ENCODE measurements at places on chromosomes 2 and 18. TPM values are rescaled to one million over a fixed set of nuclear protein-coding genes. Genes with fewer than 3 reads are reported as not detected.

The IL36A gene
- total RNA-seq, result not detected

The DYNAP gene
- not detected for total RNA-seq

The ANKRD39 gene
- 6.2 TPM for total RNA-seq

The EXOC6B gene
- total RNA-seq, result 31.2 TPM

The CCBE1 gene
- 26.0 TPM for total RNA-seq

The TTN gene
- total RNA-seq, result 5.6 TPM

The CAPN14 gene
- 0.12 TPM for total RNA-seq

The ANKRD53 gene
- total RNA-seq, result 0.37 TPM

The ABCB11 gene
- not detected for total RNA-seq

The LHCGR gene
- not detected for total RNA-seq
